ENCODE measurements at places on chromosomes 6 and 20.

DNA sequence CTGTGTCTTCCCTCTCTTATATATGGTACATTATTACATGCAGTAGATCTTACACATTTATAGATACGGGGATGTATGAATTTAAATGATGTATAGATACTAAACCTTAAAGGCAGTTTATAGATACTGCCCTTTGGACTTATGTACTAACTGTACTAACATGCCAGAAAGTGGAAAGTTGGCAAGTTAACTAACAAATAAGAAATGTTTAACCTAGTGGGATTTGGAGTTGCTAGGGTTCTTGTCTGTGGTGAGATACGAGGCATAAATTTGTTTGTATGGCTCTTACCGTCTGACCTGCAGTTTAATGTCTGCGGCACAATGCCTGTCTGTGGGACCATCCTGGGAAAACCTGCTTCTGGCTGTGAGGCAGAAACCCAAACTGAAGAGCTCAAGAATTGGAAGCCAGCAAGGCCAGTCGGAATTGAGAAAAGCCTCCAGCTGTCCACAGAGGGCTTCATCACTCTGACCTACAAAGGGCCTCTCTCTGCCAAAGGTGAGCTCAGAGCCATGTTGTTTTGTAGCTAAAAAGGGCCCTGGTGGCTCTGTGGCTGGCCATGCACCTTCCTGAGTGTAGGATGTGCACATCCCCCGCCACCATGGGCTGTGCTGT lies 62.9 kb upstream of the SLC22A1 start:
- no peak for DNase-seq

DNA sequence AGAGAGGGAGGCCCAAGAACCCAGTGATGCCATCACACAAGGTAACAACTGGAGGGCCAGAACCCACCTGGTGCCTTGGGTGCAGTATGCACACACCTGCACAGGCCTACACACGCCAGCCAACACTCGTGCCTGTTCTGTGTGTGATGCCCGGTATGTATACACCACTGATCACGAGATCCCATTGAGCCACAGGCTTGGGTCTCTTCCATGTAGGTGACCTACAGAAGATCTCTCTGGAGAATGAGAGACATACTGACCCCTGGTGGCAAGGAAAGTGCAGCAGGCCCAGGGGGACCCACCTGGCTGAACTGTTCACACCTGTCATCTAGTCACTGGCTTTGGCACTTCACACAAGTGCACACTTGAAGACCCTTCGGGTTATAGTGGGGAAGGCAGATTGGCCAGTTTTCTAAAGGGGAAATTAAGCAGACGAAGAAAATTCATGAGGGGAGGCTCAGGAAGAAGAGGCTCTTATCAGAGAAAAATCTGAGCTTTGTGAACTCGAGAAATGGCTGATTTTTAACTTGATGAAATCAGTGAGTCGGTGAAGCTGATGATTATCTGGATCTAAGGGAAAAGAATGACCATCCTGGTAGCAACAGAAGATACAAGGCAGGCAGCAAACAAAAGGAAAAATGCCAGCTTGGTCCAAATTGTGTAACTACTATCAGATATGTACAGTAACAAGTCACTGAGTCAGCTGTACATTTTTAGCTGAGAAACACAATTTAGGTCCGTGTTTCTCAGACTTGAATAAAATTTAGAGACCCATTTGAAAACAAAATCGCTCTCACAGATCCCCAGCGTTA lies 69.1 kb upstream of the PBOV1 start:
- no peak for DNase-seq

GRCh38 chr6:21666201-21666691 lies 72.7 kb downstream of the SOX4 start:
- DNase-seq = no peak

GRCh38 chr6:154187714-154188113 lies 148.7 kb downstream of the OPRM1 start:
- DNase-seq = no peak

DNA sequence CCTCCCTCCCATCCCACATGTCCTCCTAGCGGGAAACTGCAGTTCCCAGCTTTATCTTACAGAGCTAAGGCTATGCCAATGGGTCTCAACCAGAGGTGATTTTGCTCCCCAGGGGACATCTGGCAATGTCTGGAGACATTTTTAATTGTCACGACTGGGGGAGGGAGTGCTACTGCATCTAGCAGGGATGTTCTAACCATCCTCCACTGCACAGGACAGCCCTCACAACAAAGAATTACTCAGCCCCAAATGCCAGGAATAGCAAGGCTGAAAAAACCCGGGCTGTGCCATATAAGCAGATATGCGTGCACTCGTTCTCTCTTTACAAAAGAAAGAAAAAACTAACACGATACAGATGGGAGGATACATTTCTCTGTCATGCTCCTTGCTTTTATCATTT lies 8.5 kb downstream of the MRPS18A start:
- DNase-seq = no peak

- no peak for DNase-seq
These were observed 446.7 kb downstream of the GJA1 start for GRCh38 chr6:121881974-121882667.

DNA sequence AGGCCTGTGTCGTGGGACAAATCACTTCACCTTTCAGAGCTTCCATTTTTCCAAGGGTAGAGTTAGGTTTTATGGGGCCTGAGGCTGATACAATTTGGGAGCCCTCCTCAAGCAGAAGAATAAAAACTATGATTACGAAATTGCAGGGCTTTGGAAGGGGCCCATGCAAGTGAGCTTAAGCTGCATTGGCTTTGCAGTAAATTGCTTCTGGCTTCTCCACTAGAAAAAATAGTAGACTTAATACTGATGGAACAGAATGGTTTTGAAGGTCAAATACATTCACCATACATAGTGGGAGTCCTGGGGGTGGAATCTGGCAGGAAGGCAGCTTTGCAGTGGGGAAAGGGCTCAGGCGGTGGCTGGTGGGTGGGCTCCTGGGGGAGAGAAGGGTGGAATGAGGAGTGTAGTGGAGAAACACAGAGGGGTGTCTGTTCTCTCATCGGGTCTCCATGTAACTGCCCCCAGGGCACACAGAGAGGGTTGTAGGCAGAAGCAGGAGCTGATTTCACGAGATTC lies 55.9 kb upstream of the RNF24 start:
- DNase-seq = no peak

DNA sequence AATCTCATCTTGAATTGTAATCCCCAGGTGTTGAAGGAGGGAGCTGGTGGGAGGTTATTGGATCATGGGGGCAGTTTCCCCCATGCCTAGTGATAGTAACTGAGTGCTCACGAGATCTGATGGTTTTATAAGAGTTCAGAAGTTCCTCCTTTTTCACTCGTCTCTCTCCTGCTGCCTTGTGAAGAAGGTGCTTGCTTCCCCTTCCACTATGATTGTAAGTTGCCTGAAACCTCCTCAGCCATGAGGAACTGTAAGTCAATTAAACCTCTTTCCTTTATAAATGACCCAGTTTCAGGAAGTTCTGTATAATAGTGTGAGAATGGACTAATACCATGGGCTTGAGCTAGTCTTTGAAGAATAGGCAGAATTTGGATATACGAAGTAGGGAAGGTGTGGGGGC lies 113.9 kb downstream of the RIN2 start:
- DNase-seq = no peak

GRCh38 chr6:139429580-139430145 lies 55.2 kb upstream of the CITED2 start:
- DNase-seq = no peak

DNA sequence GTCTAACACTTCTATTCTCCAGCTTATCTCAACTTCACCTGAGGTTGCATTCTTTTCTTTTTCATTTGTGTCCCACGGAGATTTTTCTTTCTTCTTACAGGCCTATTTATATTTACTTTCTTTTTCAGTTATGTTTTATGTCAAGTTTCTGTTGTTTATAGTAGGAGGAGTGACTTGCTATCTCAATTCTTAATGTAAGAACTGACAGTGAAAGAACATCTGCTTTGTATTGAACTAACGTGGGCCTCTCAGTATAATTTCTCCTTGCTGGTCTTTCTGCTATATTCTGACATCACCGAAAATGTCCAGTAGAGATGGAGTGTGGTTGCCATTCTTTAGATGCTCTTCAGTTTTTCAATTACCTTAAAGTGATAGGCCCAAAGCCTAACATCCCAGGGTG lies 521.7 kb downstream of the EPM2A start:
- no peak for DNase-seq

DNA sequence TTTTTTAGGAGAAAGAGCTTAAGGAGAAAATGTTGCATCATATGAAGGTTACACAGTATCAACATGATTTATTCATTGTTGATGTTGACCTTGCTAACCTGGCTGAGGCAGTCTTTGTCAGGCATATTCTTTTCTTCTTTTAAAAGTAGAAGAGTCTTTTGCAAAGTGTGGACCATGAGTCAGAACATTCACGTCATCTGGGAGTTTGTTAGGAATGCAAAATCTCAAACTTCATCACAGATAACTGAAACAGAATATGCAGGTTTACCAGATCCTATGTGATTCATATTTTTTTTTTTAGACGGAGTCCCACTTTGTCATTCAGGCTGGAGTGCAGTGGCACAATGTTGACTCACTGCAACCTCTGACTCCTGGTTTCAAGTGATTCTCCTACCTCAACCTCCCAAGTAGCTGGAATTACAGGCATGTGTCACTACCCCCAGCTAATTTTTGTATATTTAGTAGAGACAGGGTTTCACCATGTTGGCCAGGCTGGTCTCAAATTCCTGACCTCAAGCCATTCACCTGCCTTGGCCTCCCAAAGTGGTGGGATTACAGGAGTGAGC lies 530.4 kb upstream of the BTBD3 start:
- no peak for DNase-seq

Data from stimulated activated CD8-positive, alpha-beta memory T cell treated with anti-CD3 and anti-CD28 coated beads, Interleukin-15, amount 100 ng/mL, for 48 hours (primary cell).